Erythroblast (primary cell): ENCODE measurements at places on chromosomes 7 and 10.

GRCh38 chr10:70508912-70509756 lies 30.6 kb downstream of the PALD1 start:
- DNase-seq, result no peak

- DNase-seq, result peak; percentile 15
These were observed 9.6 kb upstream of the AGR3 start for GRCh38 chr7:16891338-16891737.

DNA sequence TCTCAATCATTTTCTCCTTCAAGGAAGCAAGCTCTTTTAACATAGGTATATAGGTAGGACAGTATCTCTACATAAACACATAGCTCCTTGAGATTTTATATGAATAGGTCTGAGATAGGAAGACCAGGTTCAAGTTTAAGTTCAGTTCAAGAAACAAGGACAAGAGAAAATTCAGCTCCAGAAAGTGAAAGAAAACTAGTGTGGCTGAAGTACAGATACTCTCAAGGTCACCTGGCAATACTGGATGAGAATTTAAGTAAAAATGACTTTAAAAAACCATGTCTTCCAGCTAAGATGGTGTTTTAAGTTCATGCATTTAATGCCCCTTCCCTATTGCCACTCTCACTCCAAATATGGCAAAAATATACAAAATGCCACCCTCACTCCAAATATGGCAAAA lies 91.3 kb downstream of the OSBPL3 start:
- DNase-seq, result no peak

DNA sequence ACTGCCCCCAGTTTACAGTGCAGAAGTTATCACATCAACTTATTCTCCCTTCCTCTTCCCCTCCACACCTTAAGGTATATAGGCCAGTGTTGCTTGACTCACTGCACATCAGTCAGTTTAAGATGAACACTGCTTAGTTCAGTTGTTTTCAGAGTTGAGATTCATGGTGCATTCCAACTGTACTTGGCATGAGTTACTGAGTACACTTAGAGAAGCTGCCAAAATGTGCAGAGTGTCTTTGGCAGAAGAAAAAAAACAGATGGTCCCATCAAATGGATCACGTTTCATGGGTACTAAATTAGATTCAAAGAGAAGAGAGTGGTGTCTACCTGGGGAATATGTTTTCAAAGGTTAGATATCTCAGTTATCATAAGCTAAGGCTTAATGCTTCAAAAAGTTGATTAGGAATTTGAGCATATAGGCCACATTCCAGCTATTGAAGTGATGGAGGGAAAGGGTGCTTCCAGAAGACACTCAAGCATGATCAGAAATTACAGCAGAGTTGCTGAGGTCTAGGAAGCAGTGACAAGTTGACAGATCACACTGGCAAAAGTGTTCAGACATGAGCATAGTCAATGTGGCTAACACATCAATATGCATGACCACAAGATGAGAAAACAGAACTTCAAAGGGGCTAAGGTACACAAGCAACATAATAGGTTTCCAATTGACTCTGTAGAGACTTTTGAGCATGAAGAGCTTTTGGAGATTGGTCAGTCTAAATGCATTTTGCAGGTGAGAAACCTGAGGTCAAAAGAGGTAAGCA lies 579.2 kb upstream of the CELF2 start:
- DNase-seq, result no peak

- DNase-seq, result no peak
These were observed 41.3 kb upstream of the MTURN start for GRCh38 chr7:30093420-30093952.
